ENCODE measurements at places on chromosomes 7 and 10.

GRCh38 chr10:103548581-103549348, 55.3 kb downstream of the NEURL1 start:
- no peak for DNase-seq

- no peak for DNase-seq
Measured at GRCh38 chr7:128835790-128836641, 5.8 kb downstream of the FLNC start.

DNA sequence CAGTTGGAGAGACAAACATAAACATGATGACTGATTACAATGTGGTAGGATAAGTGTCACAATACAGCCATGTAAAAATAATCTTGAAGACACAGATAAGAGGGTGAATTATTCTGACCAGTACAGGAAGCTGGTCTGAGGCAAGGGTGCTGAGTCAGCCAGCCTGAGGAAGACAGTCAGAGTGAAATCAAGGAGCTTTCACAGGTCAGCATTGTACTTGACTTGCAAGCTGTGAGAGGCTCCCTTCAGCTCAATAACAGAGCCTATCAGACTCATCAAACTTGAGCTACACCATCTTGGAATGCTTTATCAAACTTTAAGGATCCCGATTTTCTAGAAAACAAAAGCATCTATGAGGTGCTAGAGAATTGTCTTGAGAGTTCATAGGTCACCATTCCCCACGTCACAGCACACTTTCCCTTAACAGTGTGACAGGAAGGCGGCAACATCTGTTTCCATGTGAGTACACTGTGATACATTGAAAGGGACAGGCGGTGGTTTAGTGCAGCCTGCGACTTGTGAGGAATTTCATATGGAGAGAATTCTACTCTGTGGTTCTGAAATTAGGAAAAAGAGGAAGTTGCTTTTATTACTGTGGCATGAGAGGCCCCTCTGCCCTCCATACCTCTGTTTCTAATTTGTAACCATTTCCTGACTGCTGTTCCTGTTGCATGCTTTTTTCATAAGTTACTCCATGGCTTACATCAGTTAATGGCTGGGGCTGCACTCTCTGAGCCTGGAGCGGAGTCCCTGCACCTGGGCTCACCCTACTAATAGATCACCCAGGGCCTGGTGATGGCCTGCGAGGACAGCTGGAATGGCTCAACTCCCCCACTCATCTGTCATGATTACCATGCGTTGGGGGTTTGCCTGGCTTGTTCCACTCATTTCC, 417.1 kb downstream of the SUGCT start:
- no peak for DNase-seq

DNA sequence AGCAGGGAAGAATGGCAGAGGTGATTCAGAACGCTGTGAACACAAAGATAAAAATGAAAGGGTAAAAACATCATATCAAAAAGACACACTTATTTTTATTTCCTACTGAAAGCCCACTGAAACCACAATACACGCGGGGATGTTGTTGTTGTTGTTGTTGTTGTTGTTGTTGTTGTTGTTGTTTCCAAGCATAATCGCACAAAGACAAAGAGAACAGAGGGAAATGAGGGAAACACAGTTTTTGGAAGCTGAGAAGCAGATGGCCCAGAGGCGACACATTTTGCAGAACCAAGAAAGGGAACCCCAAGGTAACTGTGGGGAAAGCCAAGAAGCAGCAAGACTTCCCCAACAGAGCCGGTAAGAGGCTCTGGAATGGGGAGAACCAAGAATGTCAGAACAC, 113.9 kb downstream of the PARD3 start:
- no peak for DNase-seq

- DNase-seq: no peak
Measured at GRCh38 chr7:48139459-48139858, 31.8 kb upstream of the ABCA13 start.

GRCh38 chr7:159149488-159149887, 4.8 kb upstream of the VIPR2 start:
- no peak for DNase-seq

- no peak for DNase-seq
Measured at GRCh38 chr7:148746135-148746534, 47.4 kb downstream of the CUL1 start.

- no peak for DNase-seq
Measured at GRCh38 chr10:54903745-54904144, 102.7 kb upstream of the PCDH15 start.

DNA sequence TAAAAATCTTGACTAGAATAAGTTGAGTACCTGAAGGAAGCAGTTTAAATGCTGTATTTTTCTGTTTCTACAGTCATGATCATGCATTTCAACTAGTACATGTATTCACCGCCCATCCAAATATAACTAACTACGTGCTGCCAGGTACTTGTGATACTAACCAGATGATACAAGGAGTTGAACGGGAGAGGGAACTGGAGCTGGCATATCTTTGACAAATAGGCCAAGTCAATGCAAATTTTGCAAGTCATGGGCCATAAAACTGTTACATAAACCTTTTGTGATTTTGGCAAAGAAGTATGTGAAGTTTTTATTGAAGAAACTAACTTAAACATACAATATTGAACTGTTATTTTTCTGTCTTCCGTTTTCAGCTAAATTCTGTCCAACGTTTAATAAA, 14.5 kb downstream of the NUP42 start:
- no peak for DNase-seq

GRCh38 chr10:23610626-23611307, 171.9 kb downstream of the OTUD1 start:
- no peak for DNase-seq

DNA sequence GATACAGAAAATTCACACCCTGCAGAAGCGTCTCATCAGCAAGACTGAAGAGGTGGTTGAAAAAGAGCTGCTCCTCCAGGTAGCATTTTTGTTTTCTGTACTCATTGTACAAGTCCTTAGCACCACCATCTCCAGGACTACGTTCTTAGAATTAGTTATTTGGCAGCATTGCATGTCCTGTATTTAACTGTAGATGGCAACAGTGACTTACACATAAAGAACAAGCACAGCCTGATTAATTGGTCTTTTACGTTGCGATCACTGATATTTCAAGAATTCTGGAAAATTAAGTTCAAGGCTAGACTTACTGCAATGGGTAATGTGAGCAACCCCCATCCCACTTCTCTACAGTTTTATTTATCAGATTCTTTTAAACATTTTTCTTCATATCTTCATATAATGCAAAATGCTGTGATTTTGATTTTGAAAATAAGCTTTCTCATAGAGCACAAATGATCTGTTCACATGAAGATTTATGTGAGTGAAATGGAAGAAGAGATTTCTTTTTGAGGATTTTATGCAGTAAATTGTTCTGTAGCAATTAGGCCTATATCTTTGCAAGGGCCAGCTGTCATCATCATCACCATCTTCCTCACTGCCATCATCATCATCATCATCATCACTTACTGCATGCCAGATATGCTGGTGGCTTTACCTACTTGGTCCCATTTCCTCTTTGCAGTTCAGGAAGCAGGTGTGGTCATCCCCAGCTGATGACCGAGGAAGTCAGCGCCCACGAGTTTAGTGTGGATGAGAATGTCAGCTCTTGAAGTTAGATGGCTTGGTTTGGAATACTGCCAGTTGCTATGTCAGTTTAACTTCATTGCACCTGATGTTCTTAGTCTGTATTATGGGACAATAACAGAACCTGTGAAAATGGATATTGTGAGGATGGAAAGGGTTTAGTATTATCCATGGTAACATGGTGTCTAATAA, 53.4 kb downstream of the CFAP58 start:
- peak; percentile 15 for DNase-seq

DNA sequence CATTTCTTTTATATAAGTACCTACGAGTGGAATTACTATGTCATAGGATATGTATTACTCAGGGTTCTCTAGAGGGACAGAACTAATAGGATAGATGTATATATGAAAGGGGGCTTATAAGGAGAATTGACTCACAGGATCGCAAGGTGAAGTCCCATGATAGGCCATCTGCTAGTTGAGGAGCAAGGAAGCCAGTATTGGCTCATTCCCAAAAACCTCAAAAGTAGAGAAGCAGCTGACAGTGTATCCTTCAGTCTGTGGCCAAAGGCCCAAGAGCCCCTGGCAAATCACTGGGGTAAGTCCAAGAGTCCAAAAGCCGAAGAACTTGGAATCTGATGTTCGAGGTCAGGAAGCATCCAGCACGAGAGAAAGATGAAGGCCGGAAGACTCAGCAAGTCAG, 59.8 kb downstream of the GALNT17 start:
- no peak for DNase-seq

- no peak for DNase-seq
Measured at GRCh38 chr10:103168438-103168837, 24.6 kb downstream of the NT5C2 start.

GRCh38 chr10:126749015-126749655, 78.6 kb upstream of the C10orf90 start:
- DNase-seq: peak; percentile 67

- no peak for DNase-seq
Measured at GRCh38 chr7:128108641-128109423, 77.6 kb upstream of the LRRC4 start.

- DNase-seq: no peak
Measured at GRCh38 chr7:76220185-76221057, 18.7 kb downstream of the SRRM3 start.

GRCh38 chr10:18294633-18295032, 154.4 kb downstream of the CACNB2 start:
- DNase-seq: no peak

Data from left renal cortex interstitium (tissue), 4 donors.